Pancreas (tissue), 10 donors: ENCODE measurements at places on chromosomes 12 and 14. TPM values are rescaled to one million over a fixed set of nuclear protein-coding genes. Genes with fewer than 3 reads are reported as not detected.

The CELA1 gene
- total RNA-seq = not detected

The ANKS1B gene
- total RNA-seq = 2.3 TPM

The TMEM106C gene
- total RNA-seq = 33.3 TPM

The HEATR5A gene
- total RNA-seq = 12.8 TPM

DNA sequence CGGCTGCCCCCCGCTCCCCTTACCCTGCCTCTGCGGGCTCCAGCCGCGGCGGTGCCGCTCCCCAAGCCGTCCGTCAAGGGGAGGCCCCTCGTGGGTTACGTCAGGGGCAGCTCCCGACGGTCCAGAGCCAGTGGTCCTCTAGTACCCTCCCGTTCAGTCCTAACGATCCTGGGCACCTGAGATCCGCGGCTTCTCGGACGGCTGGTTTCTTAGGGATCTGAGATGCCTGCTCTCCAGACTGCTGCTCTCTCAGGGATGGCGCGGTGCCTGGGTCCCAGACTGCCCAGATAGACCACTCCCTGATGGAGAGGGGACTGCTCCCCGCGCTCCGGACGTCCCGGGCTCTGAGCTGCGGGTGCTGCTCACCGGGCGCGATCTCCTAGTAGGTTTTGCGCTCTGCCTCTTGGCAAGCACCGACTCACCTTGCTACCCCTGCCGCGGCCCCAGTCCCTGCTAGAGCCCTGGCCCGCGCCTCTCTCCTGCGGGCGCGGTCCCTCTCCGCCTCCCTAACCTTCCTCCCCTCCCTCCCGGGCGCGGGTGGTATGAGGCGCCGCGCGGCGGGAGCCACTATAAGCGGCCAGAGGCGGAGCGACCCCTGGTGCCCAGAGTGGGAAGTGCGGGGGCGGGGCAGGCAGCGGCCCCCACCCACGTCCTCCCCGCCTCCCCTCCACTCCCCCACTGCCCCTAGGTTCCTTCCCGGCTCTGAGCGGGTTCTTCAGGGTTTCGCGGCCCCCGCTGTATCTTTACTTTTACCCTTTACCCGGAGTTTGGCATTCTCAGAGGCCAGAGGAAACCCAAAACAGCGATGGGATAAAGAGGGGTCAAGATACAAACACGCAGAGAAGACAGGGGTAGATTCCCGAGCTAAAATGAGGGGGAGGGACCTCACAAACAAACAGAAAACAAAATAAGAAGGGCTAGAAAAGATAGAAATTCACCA lies at the start of gene C1QL4:
Gene C1QL4, minus strand, starts transcription at position 544 of the 940 bp plus-strand sequence. CDS start 711 bp downstream, outside the sequence.
- DNase-seq = peak; percentile 73

DNA sequence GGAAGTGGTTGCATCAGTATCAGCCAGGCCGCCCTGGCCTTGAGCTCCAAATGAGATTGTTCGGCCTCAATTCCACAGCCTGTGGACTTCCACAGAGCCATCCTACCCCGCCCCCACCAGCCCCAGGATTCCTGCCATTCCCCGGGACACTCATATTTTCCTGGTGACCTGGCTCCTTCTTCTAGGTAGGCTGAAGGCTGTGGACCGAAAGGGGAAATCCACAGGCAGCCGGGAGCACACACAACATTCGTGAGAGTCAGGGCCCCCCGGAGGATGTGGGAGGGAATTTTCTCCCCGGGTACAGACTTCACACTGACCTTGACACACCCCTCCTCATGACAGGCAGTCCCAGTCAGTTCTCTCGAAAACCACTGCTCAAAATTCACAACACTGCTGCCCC lies 39.9 kb downstream of the RIN3 start:
- no peak for DNase-seq

DNA sequence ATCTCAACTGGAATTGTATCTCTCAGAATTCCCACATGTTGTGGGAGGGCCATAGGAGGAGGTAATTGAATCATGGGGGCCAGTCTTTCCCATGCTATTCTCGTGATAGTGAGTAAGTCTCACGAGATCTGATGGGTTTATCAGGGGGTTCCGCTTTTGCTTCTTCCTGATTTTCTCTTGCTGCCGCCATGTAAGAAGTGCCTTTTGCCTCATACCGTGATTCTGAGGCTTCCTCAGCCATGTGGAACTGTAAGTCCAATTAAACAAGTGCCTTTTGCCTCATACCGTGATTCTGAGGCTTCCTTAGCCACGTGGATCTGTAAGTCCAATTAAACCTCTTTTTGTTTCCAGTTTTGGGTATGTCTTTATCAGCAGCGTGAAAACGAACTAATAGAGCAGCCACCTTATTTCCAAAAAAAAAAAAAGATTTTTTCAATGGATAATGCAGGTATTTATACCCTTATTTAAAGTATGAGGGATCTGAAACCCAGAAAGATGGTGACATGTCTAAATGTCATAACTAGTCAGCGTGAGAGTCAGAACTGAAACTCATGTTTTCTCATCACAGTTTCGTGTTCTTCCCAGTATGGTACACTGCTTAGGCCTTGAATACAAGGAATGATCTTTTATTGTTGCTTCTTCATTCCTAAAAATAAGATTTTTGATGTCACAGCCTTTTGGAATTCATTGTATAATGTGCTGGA lies 89.6 kb downstream of the ERC1 start:
- no peak for DNase-seq

- no peak for DNase-seq
Observed at GRCh38 chr12:27094726-27095125, 12.3 kb upstream of the C12orf71 start.
